ENCODE measurements at places on chromosomes 13 and 19.

DNA sequence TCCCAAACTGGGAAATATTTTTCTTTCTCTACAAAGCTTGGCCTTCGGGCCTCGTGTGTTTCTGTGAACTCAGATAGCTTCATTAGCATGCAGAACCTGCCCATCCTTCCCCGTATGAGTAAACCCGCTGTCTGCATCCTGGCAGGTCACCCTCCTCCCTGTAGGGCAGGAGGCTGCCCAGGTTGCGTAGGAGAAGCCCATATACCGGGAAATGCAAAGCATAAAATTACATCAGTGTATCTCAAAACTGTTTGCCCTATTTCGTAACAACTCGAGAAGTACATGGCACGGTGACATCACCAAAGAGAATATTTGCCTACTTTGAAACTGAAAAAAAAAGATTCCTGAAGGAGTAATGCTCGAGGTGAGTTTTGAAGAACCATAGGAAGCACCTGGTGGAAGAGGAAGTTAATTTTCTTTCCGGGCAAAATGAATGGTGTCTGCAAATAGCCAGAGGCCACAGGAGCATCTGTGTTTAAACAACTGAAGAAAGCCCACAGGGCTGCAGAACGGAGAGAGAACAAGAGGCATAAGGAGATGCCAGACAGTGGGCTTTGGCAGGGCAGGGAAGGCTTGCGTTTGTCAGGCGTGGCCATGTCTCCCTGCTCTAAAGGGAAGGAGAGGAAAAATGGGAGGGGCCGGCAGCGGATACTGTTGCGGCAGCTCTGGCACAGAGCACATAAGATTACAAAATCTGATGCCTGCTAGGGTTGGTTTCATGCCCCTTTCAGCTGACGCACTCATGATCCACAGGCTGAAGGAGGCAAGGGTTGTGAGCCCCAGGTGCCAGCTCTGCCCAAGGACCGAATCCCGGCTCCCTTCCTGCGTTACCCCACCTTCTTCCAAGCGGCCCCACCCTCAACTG, 81.4 kb downstream of the IRS2 start:
- DNase-seq = no peak

- no peak for DNase-seq
Measured at GRCh38 chr19:46056536-46056935, 15.7 kb upstream of the IGFL4 start.

GRCh38 chr13:79799059-79799867, 318.3 kb downstream of the NDFIP2 start:
- no peak for DNase-seq

DNA sequence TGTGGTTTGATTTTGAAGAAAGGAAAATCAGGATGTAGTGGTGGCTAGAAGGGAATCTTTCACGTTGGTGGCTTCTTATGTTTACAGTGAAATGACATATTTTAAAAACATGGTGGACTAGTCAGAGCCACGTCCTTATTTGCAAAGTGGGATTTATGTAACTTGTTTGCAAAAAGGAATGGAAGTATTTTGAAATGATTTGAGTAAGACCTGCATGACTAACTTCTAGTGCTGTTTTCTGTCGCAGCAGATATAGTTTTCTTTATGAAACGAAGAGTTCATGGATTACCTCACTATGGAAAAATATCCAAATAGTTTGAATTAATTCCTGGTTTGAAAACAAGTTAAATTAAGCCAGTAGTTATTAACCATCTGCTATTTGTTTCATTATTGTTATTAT, 476.5 kb downstream of the MYO16 start:
- DNase-seq = no peak

- no peak for DNase-seq
Measured at GRCh38 chr13:75960538-75960994, 324.4 kb downstream of the LMO7 start.

GRCh38 chr19:35755550-35756376, 1.1 kb downstream of the HSPB6 start:
- peak; percentile 15 for DNase-seq

GRCh38 chr13:29801737-29802305, 48.6 kb downstream of the UBL3 start:
- no peak for DNase-seq

- DNase-seq = peak; percentile 89
Measured at GRCh38 chr19:38869836-38870607, 8.1 kb downstream of the RINL start.

GRCh38 chr13:36601186-36601585, 72.6 kb upstream of the SERTM1 start:
- no peak for DNase-seq

- no peak for DNase-seq
Measured at GRCh38 chr13:111038887-111039286, 76.2 kb upstream of the ARHGEF7 start.

DNA sequence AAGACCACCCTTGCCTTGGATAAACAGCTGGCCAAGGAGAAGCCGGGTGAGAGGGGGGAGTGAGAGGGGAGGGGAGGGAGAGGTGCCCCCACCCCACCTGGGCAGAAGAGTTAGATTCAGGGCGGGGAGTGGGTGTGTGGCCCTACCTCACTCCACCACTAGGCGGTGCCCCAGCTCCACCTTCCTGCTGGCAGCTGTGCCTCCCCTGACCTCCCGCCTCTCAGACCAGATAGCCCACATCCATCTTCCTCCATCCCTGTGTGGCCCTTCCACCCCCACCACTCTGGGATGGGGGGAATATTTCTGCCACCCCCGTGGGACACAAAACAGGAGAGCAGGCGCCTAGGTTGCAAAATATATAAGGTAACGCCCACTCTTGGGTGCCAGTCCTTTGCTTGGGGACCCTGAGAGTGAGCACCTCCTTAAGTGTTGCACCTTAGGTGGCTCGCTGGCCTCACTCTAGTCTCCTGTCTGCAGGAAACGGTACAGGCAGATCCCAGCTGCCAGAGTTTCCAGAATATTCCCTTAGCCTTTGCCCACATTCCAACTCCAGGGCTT, 13.8 kb upstream of the EHD2 start:
- DNase-seq = peak; percentile 89

- peak; percentile 64 for DNase-seq
Measured at GRCh38 chr19:913080-913748, at the start of gene R3HDM4. Gene R3HDM4 (minus strand): TSS chr19:913219. CDS start chr19:913157, 62 bp downstream.

- peak; percentile 67 for DNase-seq
Measured at GRCh38 chr19:12913011-12913561, 6.0 kb downstream of the SYCE2 start.

DNA sequence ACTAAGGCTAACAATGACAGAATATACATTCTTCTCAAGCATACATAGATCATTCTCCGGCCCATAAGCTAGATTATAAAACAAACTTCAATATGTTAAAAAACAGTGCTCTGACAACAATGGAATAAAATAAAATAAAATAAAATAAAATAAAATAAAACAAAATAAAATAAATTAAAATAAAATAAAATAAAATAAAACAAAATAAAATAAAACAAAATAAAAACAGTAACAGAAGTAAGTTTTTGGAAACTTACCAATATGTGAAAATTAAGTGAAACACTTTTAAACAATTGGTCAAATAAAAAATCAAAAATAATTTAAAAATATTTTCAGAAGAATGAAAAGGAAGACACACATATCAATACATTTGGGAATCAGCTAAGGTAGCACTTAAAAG, 1785.8 kb upstream of the PCDH20 start:
- DNase-seq = no peak

GRCh38 chr13:33289966-33290365, 4.4 kb upstream of the STARD13 start:
- DNase-seq = no peak

DNA sequence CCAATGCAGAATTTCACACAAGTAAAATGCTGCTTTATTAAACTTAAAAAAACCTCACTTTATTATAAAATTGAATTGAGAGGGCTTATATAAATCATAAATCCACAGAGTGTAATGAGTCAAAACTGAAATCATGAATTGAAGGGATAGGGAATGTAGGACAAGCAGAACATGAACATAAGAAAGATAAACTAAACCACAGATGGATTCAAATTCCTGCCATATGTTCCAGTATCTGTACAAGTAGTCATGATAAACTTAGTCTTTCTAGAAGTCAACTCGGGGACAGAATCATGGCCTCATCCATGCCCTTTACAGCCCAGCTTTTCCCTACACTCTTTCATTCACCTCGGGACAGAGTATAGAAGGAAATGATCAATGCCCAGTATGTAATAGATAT, 16.6 kb downstream of the LMO7 start:
- no peak for DNase-seq

DNA sequence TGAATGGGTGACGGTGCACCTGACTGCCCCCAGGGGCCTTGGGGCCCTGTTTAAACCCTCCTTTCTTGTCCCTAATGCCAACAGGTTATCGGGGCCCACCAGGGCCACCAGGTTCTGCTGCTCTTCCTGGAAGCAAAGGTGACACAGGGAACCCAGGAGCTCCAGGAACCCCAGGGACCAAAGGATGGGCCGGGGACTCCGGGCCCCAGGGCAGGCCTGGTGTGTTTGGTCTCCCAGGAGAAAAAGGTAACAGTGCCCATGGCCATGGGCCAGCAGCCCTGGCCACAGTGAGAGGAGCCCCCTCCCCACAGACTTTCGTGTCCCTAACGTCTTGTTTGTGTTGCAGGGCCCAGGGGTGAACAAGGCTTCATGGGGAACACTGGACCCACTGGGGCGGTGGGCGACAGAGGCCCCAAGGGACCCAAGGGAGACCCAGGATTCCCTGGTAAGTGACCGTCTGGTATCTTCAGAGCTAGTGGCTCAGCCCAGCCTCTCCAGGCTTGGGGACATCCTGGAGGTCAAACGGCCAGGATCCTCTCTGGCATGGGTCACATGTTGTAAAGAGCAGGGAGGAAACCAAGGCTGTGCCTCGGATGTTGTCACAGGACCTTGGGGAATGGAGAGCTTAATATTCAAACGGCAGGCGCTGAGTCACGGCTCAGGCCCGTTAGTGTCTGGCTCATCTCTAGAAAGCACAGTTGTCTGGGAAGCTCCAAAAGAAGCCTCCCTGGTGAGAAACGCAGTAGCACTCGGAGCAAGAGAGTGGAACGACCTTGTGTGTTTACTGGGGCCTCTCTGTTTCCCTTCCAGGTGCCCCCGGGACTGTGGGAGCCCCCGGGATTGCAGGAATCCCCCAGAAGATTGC, 58.3 kb downstream of the RAB20 start:
- no peak for DNase-seq

DNA sequence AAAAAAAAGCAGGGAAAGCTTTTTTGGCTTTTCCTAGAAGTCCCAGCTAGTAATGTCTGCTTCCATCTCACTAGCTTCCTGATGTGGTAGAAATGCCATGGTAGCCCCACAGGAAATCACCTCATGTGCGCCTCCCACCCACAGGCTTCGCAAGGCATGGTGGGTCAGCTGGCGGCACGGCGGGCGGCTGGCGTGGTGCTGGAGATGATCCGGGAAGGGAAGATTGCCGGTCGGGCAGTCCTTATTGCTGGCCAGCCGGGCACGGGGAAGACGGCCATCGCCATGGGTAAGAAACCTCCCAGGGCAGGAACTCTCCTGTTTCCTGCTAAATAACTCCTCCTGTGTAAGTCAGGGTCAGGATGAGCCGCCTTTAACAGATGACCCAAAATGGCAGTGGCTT, 10.4 kb downstream of the RUVBL2 start:
- no peak for DNase-seq

GRCh38 chr13:83365723-83366122, 516.6 kb downstream of the SLITRK1 start:
- no peak for DNase-seq

DNA sequence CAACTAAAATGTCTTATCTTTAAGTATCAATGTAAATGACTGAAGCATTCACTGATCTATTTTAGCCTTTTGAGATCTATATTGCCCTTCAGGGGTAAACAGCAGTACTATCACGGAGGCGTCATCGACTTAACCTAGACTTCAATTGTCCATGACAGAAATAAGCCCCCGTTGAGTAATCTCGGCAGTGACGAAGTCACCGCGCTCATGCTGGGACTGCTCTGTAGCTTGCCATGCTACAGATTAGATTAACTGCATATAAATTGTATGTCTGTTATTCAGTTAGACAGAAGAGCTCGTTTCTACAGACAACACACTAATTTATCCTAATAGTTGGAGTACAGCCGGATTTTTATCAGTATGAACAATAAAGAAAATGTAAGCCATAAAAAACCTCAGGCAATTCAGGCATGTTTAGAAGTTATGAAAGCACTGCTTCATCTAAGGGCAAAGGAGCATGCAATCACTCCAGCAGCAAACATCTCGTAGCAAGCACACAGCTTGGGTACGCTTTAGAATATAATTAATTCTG, 56.6 kb downstream of the TUBGCP3 start:
- DNase-seq = no peak

DNA sequence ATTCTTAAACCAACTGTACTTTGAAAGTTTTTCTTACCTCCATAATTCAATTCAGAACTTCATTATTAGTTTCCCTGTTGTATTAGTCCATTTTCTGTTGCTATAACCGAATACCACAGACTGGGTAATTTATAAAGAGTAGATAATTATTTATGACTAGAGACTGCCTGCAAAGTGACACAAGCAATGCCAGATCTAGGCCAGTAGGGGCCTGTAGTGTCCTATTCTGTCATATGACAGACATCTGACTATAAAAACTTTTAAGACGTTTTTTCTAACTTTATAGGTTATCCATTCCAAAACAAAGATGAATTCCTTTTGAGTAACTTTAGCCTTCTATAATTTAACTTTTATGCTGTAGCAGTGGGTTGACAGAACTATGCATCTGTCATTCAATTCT, 2783.8 kb downstream of the PCDH9 start:
- DNase-seq = no peak

DNA sequence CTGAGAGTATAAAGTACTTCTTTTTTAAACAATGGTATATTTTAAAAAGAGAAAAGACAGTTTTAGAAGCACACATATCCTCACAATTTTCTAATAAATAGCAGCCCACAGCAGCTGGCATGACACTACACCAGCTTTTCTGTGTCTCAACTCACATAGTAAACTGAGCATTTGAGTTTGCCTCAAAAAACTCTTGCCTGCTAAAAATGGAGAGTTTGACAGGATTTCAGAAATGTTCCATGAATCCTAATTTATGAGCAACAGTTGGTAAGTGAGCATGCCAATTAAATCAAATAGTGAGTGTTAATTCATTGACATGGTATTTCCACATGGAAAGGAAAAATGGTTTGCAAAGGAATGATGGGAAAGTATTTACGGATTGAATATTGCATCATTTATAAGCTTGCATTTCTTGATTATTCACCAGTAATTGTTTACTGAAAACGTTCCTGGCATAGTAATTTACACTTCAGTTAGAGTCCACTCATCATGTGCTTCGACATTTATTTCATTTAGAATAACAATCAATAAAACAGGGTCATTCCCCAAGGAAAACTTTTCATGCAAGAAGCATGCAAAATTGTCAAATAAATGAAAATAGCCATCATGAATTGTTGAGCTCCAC, 323.0 kb downstream of the EFNB2 start:
- no peak for DNase-seq

GRCh38 chr19:46350758-46351159, 3.9 kb downstream of the PPP5C start:
- DNase-seq = no peak

- DNase-seq = no peak
Measured at GRCh38 chr13:99281811-99282263, 23.7 kb upstream of the GPR18 start.

- no peak for DNase-seq
Measured at GRCh38 chr19:2703691-2704216, 1.3 kb upstream of the GNG7 start.

Data from WTC11 (cell line).